T-helper 17 cell (primary cell): ENCODE measurements at places on chromosomes 2 and 18. TPM values are rescaled to one million over a fixed set of nuclear protein-coding genes. Genes with fewer than 3 reads are reported as not detected.

GPR39 gene
- not detected for total RNA-seq

LRRC30 gene
- not detected for total RNA-seq

NCKAP1 gene
- total RNA-seq, result 6.9 TPM

DNA sequence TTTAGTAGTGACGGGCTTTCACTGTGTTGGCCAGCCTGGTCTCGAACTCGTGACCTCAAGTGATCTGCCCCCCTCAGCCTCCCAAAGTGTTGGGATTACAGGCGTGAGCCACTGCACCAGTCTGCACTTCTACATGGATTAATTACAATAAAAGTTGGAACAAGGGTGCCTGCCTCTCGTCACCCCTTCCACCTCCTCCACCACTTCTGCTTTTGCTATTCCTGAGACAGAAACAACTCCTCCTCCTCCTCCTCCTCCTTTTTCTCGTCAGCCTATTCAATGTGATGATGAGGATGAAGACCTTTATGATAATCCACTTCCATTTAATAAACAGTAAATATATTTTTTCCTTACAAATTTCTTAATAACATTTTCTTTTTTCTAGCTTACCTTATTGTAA lies 35.2 kb downstream of the SRBD1 start:
- H3K4me1 ChIP-seq, result peaks cover 4% of the 10 kb centered on the region
- H3K27ac ChIP-seq, result no peak overlapping the region
- no peak overlapping the region for H3K4me3 ChIP-seq

GRCh38 chr18:56869189-56869777 lies 218.1 kb downstream of the WDR7 start:
- no peak for DNase-seq
- H3K27ac ChIP-seq, result no peak overlapping the region
- H3K4me1 ChIP-seq, result peaks cover 9% of the 10 kb centered on the region
- no peaks in the 10 kb centered on the region for H3K27me3 ChIP-seq

- H3K27ac ChIP-seq, result peak overlapping the region; percentile 92
- no peaks in the 10 kb centered on the region for H3K27me3 ChIP-seq
- no peak for DNase-seq
- peak overlapping the region; percentile 89 for H3K4me3 ChIP-seq
- no peaks in the 10 kb centered on the region for H3K36me3 ChIP-seq
Measured at GRCh38 chr18:11909061-11909455, 941 bp upstream of the MPPE1 start.
